ENCODE measurements at places on chromosomes 16 and 17.

GRCh38 chr17:17258998-17259397, 22.0 kb upstream of the FLCN start:
- DNase-seq = no peak

GRCh38 chr17:47654991-47655390, 5.3 kb downstream of the KPNB1 start:
- no peak for DNase-seq

- no peak for DNase-seq
These were observed 27.4 kb downstream of the KIAA0513 start for GRCh38 chr16:85054948-85055492.

- DNase-seq = no peak
These were observed 1.3 kb upstream of the MPG start for GRCh38 chr16:76535-77272.

GRCh38 chr17:74484066-74484465, 17.6 kb downstream of the CD300A start:
- DNase-seq = no peak

DNA sequence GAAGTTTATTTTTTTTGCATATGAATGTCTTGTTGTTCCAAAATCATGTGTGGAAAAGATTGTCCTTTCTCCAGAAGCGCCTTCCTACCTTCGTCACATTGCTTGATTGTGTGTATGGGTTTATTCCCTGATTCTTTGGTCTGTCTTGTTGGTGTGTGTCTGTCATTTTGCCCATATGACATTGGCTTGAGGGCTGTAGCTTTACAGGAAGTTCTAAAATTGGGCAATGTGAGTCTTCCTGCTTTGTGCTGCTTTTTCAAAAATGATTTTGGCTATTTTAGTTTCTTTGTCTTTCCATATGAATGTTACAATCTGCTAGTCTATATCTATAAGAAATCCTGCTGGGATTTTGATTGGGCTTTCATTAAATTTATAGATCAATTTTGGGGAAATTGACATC, 217.2 kb downstream of the SNX29 start:
- DNase-seq = no peak

DNA sequence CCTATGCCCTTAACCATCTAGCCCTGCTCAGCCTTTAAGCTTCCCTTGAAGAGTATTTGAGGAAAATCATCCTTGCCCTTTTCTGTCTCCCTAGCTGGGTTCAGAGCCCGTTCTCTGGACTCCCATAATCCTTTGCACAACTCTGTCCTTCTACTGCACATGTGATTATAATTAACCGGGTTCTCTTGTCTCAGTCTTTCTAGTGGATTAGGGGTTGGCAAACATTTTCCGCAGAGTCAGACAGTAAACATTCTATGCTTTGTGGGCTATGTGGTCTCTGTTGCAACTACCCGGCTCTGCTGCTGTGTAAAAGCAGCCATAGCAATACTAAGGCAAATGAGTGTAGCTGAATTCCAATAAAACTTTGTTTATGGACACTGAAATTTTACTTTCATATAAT, 80.0 kb downstream of the CDRT15 start:
- no peak for DNase-seq

GRCh38 chr16:72172105-72173034, at the start of gene PMFBP1:
PMFBP1 (minus strand) TSS chr16:72172155; CDS start chr16:72171208, 947 bp downstream.
- peak; percentile 66 for DNase-seq
